ENCODE measurements at places on chromosomes 11 and 22. TPM values are rescaled to one million over a fixed set of nuclear protein-coding genes. Genes with fewer than 3 reads are reported as not detected.

KCNJ1 gene
- total RNA-seq = 0.33 TPM

SYNGR1 gene
- total RNA-seq = 3.6 TPM

DDIAS gene
- 5.6 TPM for total RNA-seq

OR52I2 gene
- not detected for total RNA-seq

PAMR1 gene
- total RNA-seq = 1.6 TPM

TNNI2 gene
- total RNA-seq = not detected

OSM gene
- not detected for total RNA-seq

HOATZ gene
- not detected for total RNA-seq

MMP27 gene
- total RNA-seq = not detected

FAM111B gene
- 9.1 TPM for total RNA-seq

SIK2 gene
- 13.1 TPM for total RNA-seq

KRTAP5-8 gene
- not detected for total RNA-seq

SLC22A8 gene
- total RNA-seq = not detected

OR2AT4 gene
- total RNA-seq = not detected

VSTM5 gene
- 0.19 TPM for total RNA-seq

KCTD14 gene
- 0.48 TPM for total RNA-seq
